IgD-negative memory B cell (primary cell): ENCODE measurements at places on chromosomes 2 and 18. TPM values are rescaled to one million over a fixed set of nuclear protein-coding genes. Genes with fewer than 3 reads are reported as not detected.

Gene FOXI3
- polyA plus RNA-seq = not detected

Gene ANAPC1
- 20.7 TPM for polyA plus RNA-seq

Gene MSTN
- polyA plus RNA-seq = not detected

Gene TTN
- 9.4 TPM for polyA plus RNA-seq

Gene UNC80
- not detected for polyA plus RNA-seq

Gene CYTIP
- 83.6 TPM for polyA plus RNA-seq

Gene BOD1L2
- not detected for polyA plus RNA-seq

Gene LRP1B
- polyA plus RNA-seq = not detected

Gene ANKRD62
- polyA plus RNA-seq = not detected

Gene ERBB4
- not detected for polyA plus RNA-seq

Gene TNFRSF11A
- polyA plus RNA-seq = not detected

Gene CIB4
- polyA plus RNA-seq = not detected

Gene TOGARAM2
- 0.28 TPM for polyA plus RNA-seq

Gene KLHL14
- polyA plus RNA-seq = 22.5 TPM

Gene IL1B
- polyA plus RNA-seq = not detected

Gene CNDP1
- polyA plus RNA-seq = not detected

Gene TRIM43
- not detected for polyA plus RNA-seq

Gene LIMS2
- 35.1 TPM for polyA plus RNA-seq

Gene CDKL4
- not detected for polyA plus RNA-seq

Gene CTIF
- polyA plus RNA-seq = not detected

Gene SLC11A1
- polyA plus RNA-seq = 1.3 TPM

Gene IL1F10
- polyA plus RNA-seq = not detected

Gene ACTG2
- polyA plus RNA-seq = not detected

Gene PSTPIP2
- 1.1 TPM for polyA plus RNA-seq

Gene CD226
- 3.8 TPM for polyA plus RNA-seq

Gene FSIP2
- not detected for polyA plus RNA-seq

Gene VAMP5
- polyA plus RNA-seq = 43.0 TPM

Gene CYRIA
- polyA plus RNA-seq = 31.0 TPM

Gene TTR
- polyA plus RNA-seq = not detected

Gene NEUROD1
- not detected for polyA plus RNA-seq

Gene VIL1
- 0.28 TPM for polyA plus RNA-seq

Gene SERPINB3
- polyA plus RNA-seq = not detected

Gene SLC8A1
- polyA plus RNA-seq = not detected

Gene DIPK1C
- not detected for polyA plus RNA-seq

Gene SP9
- polyA plus RNA-seq = not detected

Gene IL36B
- not detected for polyA plus RNA-seq

Gene DYTN
- polyA plus RNA-seq = not detected

Gene PDE1A
- not detected for polyA plus RNA-seq

Gene LCT
- polyA plus RNA-seq = not detected

Gene CEP192
- 8.7 TPM for polyA plus RNA-seq

Gene NEU4
- polyA plus RNA-seq = not detected

Gene TUBA4A
- 229 TPM for polyA plus RNA-seq

Gene DSEL
- polyA plus RNA-seq = not detected
